Dermis microvascular lymphatic vessel endothelial cell (primary cell): ENCODE measurements at places on chromosomes 6 and 20.

- no peak for DNase-seq
Observed at GRCh38 chr6:20837189-20837588, 302.9 kb downstream of the CDKAL1 start.

- no peak for DNase-seq
Observed at GRCh38 chr20:21322083-21322710, 19.1 kb downstream of the XRN2 start.

DNA sequence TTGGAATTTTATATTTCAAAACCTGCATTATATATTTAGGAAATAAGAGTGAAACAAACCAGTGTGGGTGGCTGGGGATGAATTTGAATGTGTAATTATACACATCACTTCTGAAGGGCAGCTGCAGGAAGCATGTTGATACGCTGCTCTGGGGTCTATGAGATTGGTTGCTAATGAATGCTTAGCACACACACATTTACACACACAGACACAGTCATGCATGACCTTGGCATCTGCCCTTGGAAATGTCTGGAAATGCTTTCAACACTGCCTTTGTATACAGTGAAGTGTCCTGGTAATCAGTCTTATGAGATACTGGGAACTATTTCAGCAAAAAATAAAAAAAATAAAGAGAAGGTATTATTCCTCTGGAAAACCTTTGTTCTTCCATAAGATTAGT, 83.4 kb downstream of the ELOVL4 start:
- DNase-seq, result no peak

DNA sequence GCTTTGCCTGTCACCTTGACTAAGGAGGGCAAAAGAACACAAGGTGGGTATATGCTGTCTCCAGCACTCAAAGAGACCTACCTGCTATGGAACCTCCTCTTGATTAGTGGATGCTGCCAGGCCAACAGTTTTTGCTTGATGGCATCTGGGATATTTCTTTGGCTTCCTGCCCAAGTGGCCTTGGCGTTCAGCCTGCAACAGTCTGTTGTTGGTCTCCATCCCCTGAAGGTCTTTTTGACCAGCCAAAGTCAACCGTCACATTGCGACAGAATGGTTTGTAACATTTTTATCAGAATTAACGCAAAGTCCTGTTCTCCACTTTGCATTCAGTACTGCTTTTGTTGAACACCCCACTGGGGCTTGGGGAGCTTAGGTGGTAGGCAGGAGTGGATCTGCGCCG, 37.1 kb downstream of the SERPINB1 start:
- no peak for DNase-seq

DNA sequence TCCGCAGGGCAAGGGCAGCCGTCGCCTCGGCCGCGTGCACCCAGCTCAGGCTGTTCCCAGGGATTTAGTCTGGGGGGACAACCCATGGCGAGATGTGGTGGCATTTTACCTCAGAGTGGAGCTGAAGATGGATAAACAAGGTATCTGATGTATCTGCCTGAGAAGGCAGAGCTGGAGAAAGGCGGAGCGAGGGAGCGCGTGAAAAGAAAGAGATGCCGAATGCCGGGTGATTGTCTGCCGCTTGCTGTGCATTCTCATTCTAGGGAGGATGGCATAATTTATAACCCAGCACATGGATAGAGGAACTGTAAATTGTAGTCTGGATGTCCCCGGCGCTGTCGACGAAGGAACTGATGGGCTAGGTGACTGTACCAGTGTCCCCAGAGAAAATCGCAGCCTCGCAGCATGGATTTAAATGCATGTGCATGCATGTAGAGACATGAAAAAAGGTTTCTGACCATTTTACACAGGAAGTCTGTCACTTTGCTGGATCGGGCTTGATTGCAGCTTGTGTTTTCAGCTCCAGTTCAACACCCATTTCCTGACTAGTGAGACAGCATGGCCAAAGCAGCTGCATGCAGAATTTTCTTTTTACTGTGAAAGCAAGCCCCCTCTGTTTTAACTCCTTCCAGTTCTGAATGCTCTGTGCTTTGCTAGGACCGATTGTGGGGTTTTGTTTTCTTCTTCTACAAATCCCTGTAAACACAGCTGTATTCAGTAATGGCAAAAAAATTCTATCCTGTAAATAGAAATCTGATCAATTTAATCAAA, 149.7 kb downstream of the PRL start:
- DNase-seq, result peak; percentile 88

DNA sequence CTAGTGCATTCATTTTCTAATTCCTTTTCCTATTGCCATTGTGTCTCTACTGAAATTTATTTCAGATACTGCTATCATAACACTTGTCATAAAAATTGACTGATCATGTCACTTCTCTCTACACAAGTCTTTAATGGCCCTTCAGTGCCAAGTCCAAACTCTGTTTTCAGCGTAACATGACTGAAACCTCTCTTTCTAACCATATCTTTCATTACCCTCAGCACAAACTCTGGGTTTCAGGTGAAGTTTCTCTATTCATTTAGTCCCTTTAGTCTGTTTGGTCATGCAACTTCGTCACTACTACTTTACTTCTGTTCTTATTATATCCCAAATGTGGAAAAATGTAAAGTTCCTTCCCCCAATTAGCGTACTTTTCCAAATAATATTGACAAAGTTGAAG, 234.9 kb downstream of the OGFRL1 start:
- DNase-seq, result no peak

DNA sequence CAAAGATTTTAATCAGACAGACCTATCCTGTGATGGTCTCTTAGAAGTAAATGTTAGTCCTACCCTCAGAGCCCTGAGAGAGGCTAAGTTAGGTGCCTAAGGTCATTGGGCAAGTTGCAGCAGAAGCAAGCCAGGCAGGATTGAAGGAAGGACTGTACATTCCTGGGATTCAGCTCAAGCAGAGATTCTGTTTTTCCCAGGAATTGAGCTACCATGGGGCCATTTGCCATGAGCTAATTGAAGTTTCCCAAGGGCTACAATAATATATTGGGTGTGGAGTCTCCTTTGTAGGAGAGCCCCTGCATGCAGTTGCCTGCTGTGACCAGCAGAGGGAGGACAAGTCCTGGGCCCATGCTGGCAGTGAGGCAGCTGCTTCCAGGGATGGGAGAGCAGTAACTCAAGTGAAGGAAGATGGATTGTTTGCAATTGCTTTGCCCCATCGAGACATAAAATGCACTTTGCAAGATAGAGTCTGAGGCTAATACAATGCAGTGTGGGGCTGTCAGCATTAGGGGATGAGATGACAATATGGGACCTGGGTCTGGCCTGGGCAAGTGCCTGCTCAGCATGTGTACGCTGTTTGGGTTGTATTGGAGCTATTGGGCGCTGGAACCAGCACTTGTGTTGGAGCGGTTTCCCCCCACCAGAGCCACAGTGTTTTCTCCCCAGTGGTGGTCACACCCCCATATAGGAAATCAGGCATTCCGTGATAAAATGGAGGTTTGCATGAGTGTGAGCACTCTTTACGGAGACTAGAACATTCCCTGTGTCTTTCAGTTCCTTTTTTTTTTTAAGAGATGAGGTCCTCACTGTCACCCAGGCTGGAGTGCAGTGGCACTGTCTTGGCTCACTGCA, 27.9 kb downstream of the DNMT3B start:
- peak; percentile 67 for DNase-seq

DNA sequence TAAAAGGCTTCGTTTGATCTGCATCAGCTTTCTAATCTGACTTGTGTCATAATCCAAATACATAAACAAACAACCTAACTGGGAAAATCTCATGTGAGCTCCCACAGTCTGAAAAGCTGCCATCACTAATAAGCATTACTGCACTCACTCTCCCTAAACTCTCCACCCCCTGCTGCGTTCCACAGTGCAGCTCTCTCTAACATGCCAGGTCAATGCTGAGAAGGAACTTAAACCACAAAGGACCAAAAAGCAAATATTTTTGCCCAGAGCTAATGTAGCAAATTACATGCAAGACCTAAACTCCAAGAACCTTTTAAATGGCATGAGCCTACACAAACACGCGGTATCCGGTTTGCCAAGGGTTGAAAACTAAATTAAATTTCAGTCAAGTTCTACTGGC, 542.3 kb upstream of the JARID2 start:
- no peak for DNase-seq

DNA sequence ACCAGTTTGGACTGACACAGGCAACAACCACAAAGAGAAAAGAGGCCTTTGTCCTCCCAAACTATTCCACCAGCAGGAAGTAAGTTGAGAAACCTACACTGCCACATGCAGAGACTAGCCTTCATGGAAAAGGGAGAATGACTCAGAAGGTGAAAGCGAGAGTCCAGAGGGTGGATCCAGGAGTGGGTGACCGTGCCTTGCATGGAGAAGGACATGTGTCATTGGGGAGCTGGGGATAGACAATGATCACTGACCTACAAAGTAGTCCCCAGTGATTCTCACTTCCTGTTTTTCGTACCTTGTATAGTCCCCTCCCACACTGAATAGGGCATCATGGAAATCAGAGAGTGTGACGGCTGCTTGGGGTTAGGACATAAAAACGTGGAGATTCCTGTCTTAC, 91.9 kb downstream of the MYLK4 start:
- DNase-seq, result no peak

DNA sequence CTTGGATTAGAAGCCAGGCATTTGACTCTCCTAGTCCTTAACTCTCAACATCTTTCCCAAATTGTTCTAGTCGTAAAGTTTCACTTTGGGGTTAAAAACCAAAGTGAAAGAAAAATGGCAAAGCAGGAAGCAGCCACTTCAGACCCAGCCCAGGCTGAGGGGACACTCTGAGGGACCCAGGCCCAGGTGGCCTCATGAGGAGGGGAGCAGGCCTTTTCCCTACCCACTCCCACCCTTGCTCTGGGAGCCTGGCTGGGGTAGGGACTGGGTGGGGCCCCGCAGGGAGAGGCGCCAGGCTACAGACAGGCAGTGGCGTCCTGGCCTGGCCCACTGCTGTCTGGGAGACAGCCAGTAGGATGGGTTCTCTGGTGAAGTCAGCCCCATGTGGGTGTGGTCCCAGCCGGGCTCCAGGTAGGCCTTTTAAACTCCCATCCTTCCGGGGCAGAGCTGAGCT, 68.7 kb upstream of the MYL9 start:
- DNase-seq, result no peak

- DNase-seq, result no peak
Observed at GRCh38 chr20:51285684-51286083, 256.8 kb downstream of the NFATC2 start.

DNA sequence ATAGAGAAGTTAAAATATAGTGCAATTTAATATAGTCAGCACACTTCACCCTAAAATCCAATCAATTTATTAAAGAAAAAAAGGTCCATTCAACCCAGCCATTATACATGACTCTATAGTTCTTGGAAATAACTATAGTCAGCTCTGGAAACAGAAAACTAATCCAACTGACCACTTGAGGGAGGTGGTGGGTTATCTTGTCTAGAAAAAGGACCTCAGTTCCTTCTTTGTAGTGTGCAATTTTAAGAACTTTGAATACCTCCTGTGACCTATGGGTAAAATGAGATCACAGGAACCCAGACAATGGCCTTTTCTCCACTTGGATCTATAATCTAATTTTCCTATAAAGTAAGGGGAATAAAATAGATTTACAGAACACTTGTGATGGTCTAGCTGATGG, 163.6 kb upstream of the CENPW start:
- no peak for DNase-seq

- DNase-seq, result no peak
Observed at GRCh38 chr20:608970-609369, 1.1 kb downstream of the TCF15 start.

GRCh38 chr6:164947164-164947563, 362.2 kb downstream of the C6orf118 start:
- DNase-seq, result no peak
